ENCODE measurements at places on chromosomes 1 and 21. TPM values are rescaled to one million over a fixed set of nuclear protein-coding genes. Genes with fewer than 3 reads are reported as not detected.

C1orf115 gene
- total RNA-seq, result 22.5 TPM

AGL gene
- 45.4 TPM for total RNA-seq

ICOSLG gene
- total RNA-seq, result 0.31 TPM

RNU1-2 gene
- total RNA-seq, result under 0.01 TPM

DMBX1 gene
- not detected for total RNA-seq

SHCBP1L gene
- not detected for total RNA-seq

SH3GLB1 gene
- 121 TPM for total RNA-seq

IL22RA1 gene
- total RNA-seq, result not detected

S100A2 gene
- not detected for total RNA-seq

ACTA1 gene
- 1.6 TPM for total RNA-seq

SYT6 gene
- 21.3 TPM for total RNA-seq

C1orf141 gene
- total RNA-seq, result not detected

SH2D1B gene
- total RNA-seq, result not detected

SMPDL3B gene
- not detected for total RNA-seq

FAM72D gene
- 1.3 TPM for total RNA-seq

SELP gene
- not detected for total RNA-seq

TMIGD3 gene
- 1.3 TPM for total RNA-seq

RGS13 gene
- total RNA-seq, result not detected

CTSE gene
- total RNA-seq, result not detected

NPHS2 gene
- total RNA-seq, result not detected

Data from parietal lobe (tissue), 2 donors.